Left ventricle myocardium superior (tissue), 1 donor: ENCODE measurements at places on chromosomes 2 and 18.

- no peak for DNase-seq
These were observed 125.3 kb downstream of the COL4A4 start for GRCh38 chr2:227038550-227039189.

GRCh38 chr18:62091487-62092120 is 95.3 kb downstream of the PIGN start:
- DNase-seq: no peak

DNA sequence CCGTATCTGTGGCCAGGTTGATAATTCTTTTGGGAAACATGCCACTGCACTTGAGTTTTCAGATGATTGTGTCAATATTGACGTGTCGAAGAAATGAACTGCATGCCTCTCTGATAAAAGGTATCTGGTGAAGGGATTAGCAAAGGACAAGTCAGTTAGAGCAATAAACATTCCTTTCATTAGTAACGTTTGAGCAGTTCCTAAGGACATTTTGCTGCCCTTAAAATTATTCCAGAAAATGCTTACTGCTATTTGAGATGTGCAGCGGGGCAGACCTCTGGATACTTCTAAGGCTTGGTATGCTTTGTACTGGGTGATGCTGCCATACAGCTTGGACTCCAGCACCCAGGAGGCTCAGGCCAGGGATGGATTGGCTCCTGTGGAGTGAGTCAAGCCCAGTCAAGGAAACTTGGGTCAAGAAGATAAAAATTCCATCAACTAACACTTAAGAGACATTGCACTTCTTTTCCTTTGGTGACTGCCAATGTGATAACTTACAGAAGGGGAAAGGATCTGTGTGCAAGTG is 166.7 kb downstream of the FHOD3 start:
- DNase-seq: no peak

GRCh38 chr18:10047237-10047636 is 133.4 kb downstream of the VAPA start:
- DNase-seq: no peak

DNA sequence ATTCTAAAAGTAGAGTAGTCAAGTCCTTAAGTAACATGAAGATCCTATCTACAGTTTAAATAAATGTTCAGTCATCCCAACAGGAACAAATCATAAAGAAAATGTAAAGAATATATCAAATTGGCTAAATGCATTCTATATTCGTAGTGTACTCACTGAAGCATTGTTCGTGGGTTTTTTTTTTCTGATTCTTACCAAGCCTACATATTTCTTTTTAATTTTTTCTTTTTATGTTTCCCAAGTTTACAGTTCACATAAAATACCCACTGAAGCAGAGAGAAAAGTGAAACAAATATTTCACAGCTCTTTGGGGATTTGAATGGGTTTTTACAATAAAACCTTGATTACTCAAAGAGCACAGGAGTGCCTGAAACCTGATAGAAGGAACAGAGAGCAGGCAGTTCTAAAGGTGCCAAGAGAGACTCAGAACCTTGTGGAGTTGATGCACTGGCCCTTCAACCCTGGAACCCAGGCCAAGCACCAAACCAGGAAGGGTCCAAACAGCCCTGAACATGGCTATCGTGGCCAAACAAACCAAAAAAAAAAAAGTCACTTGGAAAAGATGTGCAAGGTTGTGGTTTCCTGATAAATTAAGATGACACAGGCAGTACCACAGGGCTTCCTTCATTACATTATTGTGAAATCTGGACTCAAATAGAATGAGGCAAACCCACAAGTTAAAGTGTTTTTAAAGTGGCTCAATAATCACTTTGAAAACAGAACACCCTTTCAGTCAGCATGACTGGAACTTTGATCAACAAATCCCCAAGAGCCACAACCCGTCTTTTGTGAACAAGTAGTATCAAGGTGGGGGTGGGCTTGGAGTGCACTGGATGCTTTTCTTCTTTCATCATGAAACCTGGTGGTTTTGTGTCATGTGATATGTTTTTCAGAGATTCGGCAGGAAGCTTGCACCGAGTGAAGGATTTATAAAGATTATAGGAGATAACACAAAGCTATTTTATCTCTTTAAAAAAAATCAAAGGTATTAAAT is 245.0 kb upstream of the FN1 start:
- no peak for DNase-seq

DNA sequence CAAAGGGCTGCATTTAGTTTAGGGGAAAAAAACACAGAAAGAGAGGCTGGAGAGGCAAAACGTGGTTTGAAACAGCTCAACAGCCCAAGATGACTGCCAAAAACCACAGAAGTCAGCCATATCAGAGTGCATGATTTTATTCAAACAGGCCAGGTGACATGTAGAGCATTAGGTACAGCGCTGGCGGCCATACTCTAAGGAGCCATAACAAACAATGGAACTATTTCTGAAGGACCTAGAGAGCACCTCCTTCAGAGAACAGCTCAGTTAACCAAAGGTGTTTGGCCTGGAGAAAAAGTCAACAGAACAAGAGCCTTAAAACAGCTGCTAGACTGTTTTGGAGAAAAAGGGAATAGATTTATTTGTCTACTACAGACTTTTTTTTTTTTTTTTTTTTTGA is 2.6 kb downstream of the THADA start:
- DNase-seq: no peak

GRCh38 chr2:126302043-126302442 is 353.9 kb upstream of the GYPC start:
- no peak for DNase-seq

- DNase-seq: peak; percentile 94
These were observed 46.8 kb downstream of the EPG5 start for GRCh38 chr18:45920367-45920766.

DNA sequence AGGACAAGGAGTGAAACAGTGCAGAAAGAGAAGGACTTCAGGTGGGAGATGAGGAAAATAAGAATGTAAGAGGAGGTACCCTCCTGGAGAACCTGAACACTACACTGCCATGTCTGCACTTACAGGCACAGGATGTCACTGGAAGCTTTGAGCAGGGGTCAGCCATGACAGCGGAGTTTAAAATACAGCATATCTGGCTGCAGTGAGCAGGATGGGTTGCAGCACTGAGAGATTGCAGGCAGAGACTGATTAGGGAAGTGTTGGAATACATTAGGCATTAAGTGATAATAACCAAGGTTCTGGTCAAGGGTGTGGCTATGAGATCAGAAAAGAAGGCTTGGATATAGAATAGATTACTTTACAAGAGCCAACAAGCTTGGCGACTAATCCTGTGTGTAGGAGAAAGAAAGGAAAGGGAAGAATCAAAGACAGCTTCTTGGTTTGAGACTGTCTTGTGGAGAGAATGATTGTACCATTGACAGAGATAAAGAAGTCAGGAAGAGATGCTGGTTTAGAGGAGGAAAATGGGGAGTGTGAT is 171.1 kb upstream of the RBMS1 start:
- DNase-seq: no peak

DNA sequence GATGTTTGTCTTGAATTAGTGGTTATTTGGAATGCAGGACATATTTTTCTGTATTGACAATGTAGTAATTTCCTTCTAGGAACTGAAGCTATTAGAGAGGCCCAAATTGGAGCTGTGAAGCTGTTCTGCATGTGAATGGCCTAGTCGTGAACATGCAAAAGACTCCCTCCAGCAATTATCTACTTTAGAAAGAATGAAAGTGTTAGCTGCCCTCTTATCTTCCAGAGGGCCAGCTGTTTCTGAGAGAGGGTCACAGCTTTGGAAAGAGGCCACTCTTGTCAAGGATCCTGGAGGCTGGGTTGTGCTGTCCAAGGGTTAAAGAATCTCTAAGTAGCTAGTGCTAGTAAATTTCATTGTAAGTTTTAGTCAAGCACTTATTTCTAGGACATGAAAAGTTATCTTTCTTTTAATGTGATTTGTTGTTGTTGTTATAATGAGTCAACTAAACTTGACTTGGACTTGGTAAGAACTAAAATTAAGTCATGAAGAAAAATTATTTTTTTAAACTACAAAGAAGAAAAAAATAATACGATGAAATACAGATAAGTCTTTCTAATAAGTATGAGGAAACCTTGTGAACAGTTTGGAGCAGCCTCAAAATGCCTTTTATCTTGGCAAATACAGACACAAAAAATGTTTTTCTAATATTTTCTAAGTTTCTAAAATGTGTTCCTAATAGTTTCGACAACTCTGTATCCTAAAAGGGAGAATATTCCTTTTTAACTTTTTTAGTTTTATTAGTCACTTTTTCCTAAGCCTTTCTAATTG is 36.8 kb downstream of the DPP4 start:
- no peak for DNase-seq

DNA sequence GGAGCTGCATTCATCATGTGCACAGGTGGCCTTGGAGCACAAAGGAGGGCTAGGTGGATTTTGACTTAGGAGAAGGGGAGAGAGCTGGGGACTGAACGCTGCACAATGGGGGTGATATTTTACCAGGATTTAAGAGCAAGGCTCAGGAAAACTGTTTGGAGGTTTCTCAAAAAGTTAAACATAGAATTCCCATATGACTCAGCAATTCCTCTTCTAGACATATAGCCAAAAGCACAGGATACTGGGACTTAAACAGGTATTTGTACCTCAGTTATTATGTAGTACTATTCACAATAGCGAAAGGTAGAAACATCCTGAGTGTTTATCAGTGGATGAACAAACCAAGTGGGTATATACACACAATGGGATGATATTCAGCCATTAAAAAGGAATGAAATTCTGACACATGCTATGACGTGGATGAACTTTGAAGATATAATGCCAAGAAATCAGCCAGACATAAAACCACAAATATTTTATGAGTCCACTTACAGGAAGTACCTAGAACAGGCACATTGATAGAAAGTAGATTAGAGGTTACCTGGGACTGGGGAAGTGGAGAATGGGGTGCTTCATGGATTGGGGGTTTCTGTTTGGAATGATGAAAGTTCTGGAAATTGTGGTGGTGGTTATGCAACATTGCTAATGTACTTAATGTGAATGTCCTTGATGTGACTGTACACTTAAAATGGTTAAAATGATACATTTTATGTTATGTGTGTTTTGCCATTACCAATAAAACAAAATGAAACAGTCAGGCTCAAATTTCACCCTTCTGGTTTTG is 216.9 kb downstream of the HAUS1 start:
- no peak for DNase-seq

DNA sequence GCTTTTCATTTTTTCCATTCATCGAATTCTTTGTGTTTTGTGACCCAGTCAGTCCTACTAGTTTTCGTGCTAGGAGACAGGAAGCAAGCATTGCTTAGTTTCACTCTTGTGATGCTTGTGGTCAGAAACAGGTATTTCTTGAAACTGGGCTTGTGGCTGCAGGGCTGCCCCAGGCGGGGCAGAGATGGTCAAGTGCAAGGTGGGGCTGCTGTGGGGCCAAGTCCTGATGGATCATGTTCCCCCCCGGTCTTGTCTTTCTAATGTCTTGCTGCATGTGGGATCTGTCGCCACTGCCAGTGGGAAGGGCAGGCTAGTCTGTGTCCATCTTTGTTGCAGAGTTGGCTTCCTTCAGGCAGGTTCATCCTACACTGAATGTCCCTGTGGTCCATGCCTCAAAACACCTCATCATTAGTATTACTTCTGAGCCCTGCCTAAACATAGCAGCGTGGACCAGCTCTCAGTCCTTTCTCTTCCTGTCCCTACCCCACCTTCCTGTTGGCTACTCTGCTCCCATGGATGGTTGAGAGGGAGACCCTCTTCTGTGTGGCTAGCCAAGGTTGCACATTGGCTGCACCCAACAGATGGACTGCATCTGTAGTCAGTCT is 38.7 kb downstream of the INPP4A start:
- no peak for DNase-seq
